ENCODE measurements at places on chromosomes 13 and 19.

DNA sequence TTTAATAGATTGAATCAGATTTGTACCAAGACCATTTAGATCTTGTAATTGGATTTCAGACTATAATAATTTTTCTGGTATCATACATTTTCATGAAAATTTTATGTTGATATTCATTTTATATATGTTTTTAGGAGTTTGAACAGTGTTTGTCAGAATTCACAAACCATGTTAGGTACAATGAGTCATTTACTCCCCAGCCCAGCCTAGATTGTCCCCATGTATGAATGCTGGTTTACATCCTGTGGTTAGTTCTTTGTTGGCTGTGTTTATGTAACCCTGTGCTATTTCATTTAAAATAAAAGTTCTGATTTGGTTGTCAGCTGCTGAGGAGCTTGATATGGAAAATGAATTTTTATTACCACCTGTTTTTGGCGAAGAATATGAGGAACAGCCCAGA is 96.7 kb downstream of the GJA3 start:
- no peak for DNase-seq

- no peak for DNase-seq
These were observed 271.5 kb downstream of the PCDH9 start for GRCh38 chr13:66958611-66959010.

DNA sequence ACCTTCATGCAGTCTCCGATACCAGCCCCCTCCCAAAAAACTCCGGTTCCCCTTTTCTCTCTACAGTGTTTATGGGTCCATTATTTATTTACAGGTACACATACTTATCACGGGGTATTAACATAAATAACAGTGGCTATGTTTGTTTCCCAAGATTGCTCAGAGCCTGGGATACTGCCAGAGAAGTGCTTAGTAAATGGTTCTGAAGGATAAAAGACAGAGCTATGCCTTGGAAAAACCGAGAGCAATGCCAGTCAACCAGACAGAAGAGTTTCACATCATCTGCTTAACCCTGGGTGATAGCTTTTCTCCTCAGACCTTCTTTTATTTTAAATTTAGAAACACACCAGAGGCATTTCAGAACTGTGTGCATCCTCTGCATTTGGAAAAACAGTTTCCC is 61.3 kb downstream of the NUFIP1 start:
- no peak for DNase-seq

GRCh38 chr19:49337267-49338022 is 2.2 kb downstream of the CD37 start:
- DNase-seq = no peak

DNA sequence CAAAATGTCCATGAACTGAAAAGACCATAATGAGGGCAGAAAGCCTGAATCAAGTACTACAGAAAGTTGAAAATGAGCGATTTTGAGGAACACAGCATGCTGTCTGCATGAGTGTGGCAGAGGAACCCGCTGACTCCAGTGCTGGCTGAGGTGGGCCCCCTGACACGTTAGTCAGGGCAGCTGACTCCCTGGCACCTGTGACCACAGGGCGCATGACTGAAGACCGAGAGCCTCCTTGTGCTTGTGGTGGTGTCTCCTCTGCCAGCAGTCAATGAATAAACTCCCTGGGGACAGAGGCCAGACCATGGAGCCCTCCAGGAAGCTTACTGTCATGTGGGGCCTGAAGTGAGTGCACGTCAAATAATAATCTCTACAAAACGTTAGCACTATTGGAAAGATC is 38.4 kb upstream of the VSTM2B start:
- DNase-seq = no peak

DNA sequence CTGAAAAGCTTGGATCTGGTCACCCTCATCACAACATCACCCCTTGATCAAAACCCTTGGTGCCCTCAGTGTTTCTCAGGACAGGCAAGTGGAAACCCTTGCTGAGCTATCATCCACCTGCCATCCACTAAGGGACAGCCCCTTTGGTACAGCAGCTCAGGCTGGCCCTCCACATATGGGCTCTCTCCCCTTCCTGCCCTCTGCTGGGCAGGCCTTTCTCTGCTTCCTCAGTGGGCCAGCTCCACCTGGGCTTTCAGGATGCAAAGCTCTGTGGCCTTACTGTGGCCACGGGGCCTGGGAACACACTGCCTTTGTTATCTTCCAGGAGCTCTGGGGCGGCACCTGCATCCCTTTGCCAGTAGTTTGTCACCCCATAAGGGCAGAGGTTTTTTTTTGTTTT is 4.9 kb downstream of the SUGP1 start:
- no peak for DNase-seq

DNA sequence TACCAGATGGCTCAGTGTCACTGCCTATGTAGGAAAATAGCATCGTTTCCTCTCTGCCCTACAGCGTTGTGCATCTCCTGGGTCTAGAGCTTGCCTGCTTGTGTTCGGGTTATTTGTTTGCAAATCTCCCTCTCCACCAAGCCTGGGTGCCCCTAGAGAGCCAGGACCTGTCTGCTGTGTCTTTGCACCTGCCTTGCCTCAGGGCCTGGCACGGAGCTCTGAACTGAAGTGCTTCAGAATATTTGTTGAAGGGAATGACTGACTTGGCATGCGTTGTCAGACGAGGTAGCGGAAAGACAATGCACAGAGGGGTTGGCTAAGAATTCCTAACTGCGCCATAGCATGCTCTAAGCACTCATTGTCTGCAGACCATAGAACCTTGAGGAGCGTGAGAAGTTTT is 263.4 kb downstream of the FGF9 start:
- DNase-seq = no peak

GRCh38 chr19:38388349-38389100 is at the start of gene SPRED3:
Gene SPRED3, plus strand, starts transcription at chr19:38388697. Its CDS starts 1,606 bp downstream, at chr19:38390303.
- no peak for DNase-seq

- no peak for DNase-seq
These were observed at the start of gene SOX21 for GRCh38 chr13:94712287-94712811. Gene SOX21, minus strand, starts transcription at chr13:94712545. Its CDS starts 496 bp downstream, at chr13:94712049.

DNA sequence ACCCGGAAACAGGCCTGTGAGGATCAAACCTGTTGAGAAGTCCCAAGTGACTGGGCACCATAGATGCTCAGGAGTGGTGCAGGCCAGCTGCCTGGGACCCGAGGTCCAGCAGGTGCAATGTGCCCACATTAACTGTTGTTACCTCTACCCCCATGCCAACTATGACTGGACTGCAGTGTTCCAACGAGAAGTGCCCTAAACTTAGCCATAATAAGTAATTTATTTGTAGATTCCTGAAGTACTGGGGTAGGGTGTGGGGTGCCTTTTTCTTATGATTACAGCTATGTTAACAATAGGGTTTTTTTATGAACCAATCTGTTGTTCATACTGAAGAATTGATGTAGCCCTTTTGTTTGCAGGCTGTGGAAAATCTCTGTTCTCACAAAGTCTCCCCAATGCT is 9.2 kb downstream of the CUL4A start:
- no peak for DNase-seq

DNA sequence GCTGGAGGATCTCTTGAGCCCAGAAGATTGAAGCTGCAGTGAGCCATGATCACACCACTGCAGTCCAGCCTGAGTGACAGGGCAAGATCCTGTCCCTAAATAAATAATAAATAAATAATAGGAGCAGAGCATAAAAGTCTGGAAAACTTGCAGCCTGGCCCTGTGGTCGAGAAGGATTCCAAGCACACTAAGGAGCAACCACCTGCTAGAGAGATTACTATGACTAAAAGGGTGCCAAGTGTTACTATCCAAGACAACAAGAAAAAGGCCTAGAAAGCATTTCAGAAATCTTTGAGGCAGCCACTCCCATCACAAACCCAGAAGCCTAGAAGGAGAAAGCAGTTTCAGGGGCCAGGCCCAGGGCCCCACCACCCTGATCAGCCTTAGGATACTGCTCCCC is 46.1 kb downstream of the LHFPL6 start:
- no peak for DNase-seq

DNA sequence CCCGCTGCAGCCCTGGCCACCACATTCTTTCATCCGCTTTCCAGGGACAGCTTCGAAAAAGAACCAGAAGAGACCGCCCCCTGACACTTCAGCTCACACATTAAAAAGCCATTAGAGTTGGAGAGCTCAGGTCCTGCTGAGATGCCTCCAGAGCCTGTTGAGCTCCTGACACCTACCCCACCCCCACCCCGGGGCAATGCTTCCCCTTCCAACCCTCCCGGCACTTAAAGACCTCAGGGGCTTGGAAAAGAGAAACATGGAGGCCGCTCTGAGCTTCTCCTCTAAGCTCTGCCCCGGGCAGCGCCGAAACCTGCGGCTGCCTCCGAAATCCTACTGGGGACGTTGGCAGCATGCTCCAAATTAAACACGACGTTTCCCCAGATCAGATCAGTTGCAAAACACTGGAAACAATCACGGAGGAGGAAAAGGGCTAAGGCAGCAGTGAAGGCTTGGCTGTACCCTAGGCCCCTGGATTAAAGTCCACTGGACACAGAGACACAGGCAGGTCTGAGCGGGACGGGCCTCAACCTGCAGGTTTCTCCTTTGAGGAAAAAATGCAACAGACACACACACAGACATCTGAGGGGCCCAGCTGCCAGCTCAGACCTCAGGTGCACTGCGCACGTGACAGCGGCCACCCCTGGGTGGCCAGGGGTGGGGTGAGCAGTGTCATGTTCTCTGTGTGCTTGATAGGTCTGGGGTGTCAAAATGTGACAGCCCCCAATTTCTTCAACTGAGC is 9.6 kb downstream of the SH3GL1 start:
- no peak for DNase-seq

DNA sequence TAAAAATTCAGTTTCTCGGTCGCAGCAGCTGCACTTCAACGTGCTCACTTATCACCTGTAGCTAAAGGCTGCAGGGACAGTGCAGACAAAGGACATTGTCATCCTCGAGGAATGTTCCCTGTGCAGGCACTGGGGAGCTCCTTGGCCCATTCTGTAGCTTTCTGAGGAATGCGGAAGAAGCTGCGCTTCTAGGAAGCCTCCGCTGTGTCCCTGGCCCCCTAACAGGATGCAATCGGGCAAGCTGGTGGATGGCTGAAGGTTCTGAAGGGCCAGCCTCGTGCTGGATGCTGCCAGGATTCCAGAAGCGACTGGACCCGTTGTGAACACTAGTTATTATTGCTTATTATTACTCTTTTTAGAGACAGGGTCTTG is 8.1 kb downstream of the ANO8 start:
- DNase-seq = no peak

GRCh38 chr19:33304760-33305647 is 2.7 kb upstream of the CEBPA start:
- DNase-seq = no peak

GRCh38 chr19:30293051-30293785 is 79.0 kb upstream of the ZNF536 start:
- no peak for DNase-seq

GRCh38 chr13:109412283-109412901 is 374.0 kb downstream of the IRS2 start:
- no peak for DNase-seq

GRCh38 chr13:30647824-30648521 is 30.3 kb downstream of the USPL1 start:
- DNase-seq = no peak

- DNase-seq = no peak
These were observed 59.1 kb downstream of the DOCK9 start for GRCh38 chr13:98918771-98919170.

GRCh38 chr19:48400018-48400742 is 6.7 kb downstream of the GRIN2D start:
- no peak for DNase-seq

- DNase-seq = no peak
These were observed 65.4 kb downstream of the ESD start for GRCh38 chr13:46731535-46731934.

DNA sequence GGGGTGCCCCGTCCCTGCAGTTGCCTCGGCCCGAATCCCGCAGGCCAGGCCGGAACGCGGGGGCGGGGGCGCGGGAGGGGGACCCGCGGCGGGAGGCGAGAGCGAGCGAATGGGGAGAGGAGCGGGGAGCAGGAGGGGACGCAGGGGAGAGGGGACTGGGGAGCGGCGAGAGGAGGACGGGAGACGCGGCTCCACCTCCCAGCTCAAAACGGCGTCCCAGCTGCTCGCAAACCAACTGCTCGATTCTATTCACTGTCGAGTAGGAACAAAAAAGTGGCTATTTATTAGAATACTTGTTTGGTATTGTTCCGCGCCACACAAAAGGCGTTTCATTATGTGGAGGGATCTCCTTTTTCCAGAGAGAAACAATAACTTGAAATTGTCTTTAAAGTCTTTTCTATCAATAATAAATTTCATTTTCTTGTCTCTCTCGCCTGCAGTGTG is 10.6 kb upstream of the SOX1 start:
- no peak for DNase-seq

- no peak for DNase-seq
These were observed 12.6 kb upstream of the RAB20 start for GRCh38 chr13:110574161-110574560.

DNA sequence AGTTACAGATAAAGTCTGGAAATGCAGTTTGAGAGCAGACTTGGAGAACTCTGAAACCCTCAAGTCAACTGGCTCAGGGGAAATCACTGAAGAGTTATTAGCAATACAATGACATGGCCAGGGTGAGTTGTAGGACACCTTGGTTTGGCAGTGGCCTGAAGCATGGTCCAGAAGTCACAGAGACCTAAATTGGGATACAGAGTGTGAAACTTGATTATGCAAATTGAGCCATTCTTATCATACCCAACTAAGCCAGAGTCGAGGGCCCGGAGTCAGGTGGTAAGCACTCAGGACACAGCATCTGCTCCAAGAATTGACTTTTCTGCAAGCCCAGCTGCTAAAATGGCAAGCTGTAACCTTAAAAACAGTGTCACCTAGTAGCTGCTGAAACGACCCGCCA is 224.5 kb downstream of the DCLK1 start:
- DNase-seq = no peak

DNA sequence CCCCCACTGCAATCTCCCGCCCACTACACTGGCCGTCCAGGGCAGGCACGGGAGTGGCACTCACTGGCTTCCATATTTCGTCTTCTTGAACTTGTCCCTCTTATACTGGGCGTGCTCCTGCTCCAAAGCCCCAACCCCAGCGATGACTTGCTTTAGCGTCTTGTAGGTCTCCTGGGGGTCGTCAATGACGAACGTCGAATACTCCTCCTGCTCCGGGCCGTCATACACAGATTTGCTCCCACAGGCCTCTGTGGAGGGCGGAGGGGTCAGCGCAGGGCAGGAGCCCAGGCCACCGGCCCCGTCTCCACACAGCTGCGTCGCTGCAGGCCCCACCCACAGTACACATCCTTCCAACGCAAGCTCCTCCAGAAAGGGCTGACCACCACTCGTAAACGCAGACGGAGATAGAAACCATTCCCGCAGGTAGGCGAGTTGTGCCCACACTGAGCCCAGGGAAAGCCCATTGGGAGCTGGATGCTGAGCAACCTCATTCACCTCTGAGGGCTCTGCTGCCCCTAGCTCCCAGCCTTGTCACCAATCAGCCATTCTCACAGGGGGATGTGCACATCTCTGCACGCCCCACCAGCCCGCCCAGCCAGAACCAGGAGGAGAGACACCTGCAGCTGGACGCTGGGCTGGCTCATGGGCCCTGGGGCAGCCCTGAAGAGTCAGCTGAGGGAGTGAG is 7.9 kb upstream of the C13orf46 start:
- DNase-seq = no peak

All from RCC 7860 (cell line).